AML-193 (cell line): ENCODE measurements at places on chromosomes 16 and 17.

- no peak for DNase-seq
Observed at GRCh38 chr17:66547151-66547865, 244.9 kb downstream of the PRKCA start.

DNA sequence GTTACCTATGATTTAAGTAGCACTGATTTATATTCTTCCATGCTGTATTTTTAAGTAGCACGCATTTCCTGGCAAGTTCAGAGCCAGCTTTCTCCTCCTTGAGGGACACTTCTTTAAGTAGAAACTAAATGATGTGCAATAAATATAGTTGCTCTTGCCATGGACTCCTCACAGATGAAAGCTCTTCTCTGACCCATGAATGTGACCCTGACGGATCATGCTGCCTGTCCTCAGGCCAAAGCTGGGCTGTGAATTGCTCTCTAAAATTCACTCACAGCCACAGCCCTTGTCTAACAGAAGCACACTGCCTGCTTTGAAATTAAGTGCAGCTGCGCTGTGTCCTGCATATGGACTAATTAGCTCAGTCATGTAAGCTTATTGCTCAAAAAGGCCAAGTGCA lies 438.8 kb downstream of the PMP22 start:
- DNase-seq: no peak

DNA sequence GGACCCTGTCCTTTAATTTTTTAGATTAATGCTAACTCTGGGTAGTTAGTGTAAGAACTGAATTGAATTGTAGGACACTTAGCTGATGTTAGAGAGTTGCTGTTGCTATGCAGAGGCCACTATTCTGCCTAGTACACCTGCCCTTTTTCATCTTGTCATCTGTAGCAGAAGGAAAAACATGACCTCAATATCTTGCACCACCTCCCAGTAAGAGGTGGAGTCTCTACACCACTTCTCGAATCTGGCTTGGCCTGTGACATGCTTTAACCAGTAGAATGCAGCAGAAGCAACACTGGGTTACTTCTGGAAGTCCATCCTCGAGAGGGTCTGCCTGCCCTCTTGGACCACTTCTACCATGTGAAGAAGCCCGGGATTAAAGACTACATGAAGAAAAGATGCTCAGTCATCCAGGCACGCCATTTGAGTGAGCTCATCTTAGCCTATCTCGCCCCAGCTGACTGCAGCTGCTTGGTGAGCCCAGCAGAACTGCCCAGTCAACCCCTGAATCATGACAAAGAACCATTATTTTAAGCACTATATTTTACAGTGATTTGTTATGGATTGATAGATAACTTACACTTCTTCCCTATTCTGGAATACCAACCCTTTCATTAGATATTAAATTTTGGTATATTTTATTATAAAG lies 153.5 kb downstream of the MYO1D start:
- no peak for DNase-seq

DNA sequence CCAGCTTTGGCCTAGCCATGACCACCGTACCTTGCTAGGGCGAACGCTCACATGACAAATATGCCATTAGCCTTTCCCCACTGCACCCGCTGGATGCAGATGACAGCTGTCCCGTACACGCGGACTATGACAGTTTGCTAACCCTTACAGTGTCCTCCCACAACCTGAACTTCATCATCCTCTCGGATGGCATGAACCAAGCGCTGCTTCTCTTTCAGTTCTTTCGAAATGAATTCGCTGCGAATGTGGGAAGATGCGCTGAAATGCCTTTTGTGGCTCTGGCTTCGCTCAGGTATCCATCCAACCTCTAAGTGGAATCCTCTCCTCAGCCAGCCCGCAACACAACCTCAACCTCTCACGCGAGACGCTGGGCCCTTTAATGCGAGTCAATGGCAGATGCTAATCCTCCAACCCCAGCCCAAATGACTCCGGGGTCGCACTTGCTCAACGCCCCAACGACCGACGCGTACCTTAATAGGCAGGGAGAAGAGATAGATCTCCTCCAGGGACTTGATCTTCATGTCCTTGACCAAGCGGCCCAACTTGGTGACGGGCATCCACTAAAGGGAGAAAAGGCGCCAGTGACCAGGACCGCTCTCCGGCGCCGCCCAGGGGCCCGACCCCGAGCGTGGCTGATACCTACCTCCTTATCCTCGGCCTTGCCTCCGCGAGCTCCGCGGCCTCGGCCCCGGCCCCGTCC lies 670 bp downstream of the RPS2 start:
- DNase-seq: peak; percentile 35
